ENCODE measurements at places on chromosomes 4 and X.

DNA sequence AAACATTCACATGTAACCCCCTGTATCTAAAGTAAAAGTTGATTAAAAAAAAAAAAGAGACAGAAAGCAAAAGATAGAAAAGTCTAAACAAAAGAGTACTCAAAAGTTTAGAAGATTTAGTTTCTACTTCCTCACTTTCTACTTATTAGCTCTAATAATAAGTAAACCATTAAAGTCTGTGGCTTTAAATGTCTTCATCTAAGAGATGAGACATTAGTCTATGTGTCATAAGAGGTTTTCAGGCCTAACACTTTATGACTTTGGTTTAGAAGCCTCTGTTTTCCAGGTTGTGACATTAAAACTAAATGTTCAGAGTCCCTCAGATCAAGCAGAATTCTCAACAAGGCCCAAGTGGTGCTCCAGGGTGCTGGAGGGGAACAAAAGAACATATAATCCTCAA is 42.2 kb upstream of the GUCY1A1 start:
- DNase-seq = no peak

DNA sequence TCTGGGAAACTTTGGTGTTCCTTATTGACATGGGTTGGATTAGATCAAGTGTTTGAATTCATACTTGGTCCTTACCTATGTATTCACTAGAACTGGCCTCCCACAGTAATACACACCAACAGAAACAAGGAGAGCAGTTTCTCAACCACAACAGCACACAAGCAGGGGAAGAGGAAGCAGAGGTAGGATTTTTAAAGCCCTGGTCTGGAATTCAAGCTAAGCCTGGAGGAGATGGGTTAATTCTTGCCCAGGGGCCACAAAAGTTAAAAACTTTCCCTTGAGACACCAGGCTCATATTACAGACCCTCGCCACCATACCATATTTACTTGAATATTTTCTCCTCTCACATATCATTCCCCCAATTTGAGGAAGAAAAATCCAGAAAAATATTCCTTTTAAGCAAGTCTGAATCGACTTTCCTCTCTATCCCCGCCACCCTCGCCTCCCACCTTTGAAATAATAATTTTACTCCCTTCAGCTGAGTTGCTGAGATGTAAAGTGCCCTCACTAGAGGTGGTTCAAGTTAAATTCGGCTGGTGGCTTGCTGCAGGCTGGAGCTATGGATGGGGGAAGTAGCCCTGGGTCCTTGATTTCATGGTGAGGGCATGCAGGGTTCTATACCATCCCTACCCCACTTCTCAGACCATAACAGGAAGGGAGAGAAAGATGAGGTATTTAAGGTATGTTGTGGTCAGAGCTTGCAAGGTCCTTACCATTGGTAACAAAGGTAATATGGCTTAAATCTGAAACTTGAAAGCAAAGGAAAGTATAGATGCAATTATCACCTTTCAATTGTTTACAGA is 440.2 kb downstream of the INPP4B start:
- DNase-seq = peak; percentile 47

DNA sequence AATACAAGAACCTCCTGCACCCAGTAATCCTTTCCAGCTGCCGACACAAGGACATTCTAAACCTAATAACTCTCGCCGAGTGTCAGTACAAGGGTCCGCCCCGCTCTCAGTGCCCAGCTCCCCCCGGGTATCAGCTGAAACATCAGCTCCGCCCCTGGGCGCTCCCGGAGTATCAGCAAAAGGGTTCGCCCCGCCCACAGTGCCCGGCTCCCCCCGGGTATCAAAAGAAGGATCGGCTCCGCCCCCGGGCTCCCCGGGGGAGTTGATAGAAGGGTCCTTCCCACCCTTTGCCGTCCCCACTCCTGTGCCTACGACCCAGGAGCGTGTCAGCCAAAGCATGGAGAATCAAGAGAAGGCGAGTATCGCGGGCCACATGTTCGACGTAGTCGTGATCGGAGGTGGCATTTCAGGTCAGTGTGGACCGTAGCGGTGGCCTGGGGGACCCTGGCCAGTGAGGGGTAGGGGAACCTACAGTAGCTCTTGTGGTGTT is at the start of gene MAOA:
Gene MAOA (plus strand): TSS at position 295 of the 490 bp plus-strand sequence. CDS start 43 bp downstream, at position 338.
- DNase-seq = no peak

DNA sequence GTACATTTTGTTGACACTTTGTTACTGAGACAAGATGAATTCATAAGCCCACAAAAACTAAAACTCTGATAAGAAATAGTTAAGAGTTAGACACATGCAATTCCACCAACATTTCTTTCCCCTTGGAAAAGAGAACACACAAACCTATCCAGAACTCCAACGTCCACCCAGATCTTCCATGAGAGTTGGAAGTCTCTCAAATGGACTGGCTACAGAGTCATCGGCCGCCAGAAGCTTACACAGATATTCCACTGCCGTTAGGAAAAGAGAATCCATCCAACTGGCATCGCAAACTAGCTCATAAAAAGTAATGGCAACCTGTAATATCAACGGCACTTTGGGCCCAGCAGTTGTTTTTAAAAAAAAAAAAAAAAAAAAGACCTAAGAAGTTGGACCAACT is 114.7 kb downstream of the PRKX start:
- no peak for DNase-seq

- DNase-seq = peak; percentile 33
Measured at GRCh38 chrX:15761564-15762191, 23.6 kb downstream of the CA5B start.

DNA sequence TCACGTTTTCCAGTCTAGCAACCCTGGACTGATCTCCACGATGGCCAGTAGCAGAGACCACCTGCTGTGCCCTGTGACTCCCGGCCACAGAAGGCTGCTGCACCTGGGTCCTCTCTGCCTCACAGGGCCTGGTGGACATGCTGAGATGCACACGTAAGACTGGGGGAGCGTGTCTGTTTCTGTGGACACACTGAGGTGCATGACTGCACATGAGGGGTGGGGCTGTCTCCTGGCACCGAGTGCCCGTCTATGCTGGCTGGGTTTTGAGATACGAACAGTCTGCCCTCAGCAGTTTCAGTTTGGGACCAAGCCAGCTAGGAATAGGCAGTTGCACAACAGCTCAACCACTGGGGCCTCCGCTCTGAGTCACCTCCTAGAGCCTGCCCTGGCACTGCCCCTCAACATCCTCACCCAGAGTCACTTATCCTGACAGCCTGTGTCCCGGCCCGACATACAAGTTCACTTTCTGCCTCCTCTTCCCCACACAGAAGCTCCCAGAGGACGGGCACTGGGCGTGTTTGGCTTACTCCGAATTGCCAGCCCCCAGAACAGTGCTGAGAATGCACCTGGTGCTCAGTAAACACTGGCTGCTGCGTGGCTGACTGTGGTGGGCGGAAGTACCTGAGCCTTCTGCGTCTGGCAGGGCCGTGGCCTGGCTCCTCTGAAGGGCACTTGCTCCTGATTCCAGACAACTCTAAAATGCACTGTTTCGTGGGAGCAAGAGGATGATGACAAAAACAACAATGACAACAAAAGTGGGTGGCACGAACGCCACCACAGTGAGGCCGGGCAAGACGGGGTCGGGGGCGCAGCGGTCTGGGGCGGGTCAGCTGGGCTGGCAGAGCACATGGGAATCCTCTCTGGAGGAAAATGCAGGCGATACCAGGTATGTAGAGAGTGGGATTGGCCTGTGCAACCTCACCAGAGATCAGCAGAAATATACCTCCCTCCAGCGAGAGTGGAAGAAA is 30.9 kb downstream of the RNF212 start:
- DNase-seq = peak; percentile 61

- no peak for DNase-seq
Measured at GRCh38 chr4:14671146-14671545, 331.1 kb upstream of the CPEB2 start.

- no peak for DNase-seq
Measured at GRCh38 chr4:110780538-110780937, 157.7 kb upstream of the PITX2 start.

DNA sequence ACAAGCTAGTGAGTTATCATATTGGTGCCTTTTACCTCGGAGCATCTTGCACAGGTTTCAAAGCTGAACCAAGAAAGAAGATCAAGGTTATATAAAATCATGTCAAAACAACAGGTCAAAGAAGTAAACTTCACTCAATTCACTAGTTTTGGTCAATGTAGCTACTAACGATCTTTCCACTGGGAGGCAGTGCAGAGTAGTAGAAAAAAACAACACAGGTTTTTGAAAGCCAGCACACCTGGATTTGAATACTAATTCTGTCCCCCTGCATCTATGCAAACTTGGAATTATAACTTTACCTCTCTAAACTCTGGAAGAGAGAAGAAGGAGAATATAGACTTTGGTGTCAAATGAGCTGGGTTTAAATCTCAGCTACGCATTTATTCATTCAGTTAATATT is 266.1 kb downstream of the GRIA3 start:
- no peak for DNase-seq

DNA sequence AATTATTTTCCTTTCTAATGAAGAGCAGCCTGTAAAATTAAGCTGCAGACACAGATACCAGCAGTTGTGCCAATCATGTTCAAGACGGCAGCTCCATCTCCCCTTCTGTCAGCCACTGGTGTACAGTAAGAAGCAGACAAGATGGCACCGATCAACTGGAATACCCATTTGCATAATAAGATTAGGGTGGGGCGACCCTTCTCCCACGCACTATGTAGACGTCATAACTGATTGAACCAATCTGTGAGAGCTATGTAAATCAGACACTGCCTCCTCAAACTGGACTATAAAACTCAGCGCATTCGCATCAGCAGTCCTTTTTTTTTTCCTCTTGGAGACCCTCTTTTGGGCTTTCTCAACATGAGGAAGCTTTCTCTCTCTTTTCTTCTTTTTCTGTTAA is 40.4 kb upstream of the INTS6L start:
- DNase-seq = no peak

DNA sequence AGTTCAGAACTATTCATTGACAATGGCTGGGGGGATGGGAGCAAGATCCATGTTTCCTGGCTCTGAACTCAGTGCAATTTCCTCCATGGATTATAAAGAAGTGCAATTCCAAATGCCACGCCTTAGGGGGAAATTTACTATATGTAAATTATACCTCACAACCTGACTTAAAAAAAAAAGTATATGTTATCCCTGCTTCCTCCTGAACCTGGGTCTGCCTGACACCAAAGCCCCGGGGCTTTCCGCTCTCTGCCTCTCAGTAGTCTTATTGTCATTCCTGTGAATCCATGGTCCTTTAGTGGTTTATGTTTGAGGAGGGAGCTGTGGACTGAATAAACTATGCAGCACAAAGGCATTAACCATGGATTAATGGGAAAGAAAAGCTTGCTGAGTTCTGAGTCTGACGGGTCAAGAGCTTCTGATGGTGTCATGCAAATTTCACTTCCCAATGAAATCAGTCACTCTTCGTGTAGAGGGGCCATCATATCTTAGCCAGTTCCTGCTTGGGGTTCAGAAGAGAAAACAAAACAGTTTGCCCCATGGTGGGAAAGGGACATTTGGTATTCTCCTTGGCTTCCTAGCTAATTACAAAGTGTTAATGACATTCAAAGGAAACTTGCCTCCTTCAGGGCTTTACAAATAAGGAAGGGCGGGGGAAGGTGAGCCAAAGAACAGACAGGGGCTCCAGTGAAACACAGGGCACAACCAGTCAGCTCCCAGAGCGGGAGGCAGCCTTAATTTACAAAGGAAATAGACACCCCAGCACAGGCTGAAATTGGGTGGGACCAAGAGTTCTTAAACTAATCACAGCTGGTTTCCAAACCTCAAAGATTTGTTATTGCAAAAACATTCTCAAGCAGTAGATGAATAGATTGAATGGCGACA is 14.3 kb downstream of the FAM9C start:
- peak; percentile 58 for DNase-seq

- DNase-seq = no peak
Measured at GRCh38 chr4:136329042-136329662, 1203.1 kb downstream of the PCDH18 start.

DNA sequence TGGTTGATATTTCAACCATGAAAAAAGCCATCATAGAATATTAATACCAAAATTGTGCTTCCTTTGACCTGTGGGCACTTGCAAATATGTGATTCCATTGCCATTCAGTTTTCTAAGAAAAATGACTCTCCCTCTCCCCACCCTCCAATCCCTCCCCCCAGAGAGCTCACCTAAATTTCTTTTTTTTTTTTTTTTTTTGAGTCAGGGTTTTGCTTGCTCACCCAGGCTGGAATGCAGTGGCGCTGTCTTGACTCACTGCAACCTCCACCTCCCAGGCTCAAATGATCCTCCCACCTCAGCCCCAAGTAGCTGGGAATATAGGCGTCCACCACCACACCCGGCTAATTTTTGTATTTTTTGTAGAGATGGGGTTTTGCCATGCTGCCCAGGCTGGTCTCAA is 47.0 kb downstream of the SNX25 start:
- DNase-seq = peak; percentile 50

GRCh38 chr4:146638786-146639505 is at the start of gene POU4F2:
Gene POU4F2 (plus strand): TSS chr4:146638893. CDS start chr4:146639141, 248 bp downstream.
- DNase-seq = peak; percentile 7

DNA sequence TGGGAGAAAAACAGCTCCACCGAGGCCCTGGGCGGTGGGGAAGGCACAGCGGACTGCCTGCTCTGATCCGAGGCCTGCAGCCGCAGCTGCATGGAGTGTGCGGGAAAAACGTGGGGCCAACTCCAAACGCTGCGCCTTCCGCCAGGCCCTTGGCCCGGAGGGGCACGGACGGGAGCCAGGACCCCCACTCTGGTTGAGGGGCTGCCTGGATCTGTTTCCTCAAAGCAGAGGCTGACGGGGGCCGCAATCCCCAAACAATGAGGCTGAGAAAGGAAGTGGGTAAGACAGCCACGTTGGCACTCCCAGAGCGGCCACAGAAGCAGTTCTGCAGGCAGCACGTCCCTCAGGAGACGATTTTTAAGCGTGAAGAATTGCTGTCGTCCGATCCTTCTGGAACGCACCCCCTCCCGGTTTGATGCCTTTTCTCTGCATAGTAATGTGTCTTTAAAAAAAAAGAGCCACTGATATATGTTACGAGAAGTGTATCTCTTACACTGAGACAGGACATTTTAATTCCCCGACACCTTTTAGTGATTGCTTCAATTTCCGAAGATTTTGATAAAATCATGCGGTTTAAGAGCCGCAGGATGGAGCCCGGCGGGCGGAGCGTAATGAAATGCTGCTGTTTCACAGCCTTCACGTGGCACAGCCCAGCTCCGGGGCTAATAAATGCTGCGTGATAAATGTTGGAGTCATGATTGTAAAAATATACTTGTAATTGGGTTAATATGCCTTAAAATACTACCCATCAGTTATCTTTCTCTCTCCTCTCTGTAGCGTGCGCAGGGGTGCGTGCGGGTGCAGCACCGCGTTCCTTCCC is 85.7 kb downstream of the FAM53A start:
- no peak for DNase-seq

DNA sequence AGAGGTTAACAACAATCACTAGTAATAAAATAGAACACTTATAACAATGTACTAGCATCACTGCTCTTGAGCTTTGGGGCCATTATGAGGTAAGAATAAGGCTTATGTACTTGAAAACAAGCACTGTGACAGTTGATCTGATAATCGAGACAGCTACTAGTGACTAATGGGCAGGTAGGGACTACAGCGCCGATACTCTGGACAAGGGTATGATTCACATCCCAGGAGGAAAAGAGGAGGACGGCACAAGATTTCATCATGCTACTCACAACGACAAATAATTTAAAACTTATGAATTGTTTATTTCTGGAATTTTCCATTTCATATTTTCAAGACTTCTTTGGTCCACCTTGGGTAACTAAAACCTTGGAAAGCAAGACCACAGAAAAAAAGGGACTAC is 62.3 kb downstream of the FAM184B start:
- no peak for DNase-seq
